ENCODE measurements at places on chromosomes 6 and 20.

GRCh38 chr6:143807103-143807772, 35.9 kb upstream of the LTV1 start:
- no peak for DNase-seq

DNA sequence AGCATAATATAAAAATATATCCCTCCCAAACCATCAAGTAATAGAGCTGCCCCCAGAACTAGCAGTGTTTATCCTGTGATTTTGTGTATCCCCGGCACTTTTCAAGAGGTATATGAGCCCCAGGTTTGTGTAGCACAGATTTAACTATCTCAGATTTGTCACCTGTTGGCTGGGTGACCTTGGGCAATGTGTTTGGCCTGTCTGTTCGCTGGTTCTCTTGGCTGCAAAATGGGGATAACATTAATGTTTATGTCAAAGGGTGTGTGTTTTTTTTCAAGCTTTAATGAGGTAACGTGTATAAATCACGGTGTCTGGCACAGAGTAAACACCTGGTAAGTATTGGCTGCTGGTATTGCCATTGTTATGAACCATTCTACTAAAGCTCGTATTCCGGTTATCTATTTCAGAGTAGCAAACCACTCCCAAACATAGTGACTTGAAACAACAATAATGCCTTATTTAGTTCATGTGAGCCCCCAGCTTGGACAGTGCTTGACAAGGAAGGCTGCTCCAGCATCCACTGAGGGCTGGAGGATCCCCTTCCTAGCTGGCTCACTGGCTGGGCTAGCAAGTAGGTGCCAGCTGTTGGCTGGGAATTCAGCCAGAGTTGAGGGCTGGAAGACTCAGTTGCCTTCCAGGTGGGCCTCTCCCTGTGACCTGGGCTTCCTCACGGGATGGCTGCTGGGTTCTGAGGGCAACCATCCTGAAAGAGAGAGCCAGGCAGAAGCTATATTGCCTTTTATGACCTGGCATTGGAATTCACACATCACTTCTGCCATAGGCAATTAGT, 36.2 kb downstream of the PDRG1 start:
- no peak for DNase-seq

DNA sequence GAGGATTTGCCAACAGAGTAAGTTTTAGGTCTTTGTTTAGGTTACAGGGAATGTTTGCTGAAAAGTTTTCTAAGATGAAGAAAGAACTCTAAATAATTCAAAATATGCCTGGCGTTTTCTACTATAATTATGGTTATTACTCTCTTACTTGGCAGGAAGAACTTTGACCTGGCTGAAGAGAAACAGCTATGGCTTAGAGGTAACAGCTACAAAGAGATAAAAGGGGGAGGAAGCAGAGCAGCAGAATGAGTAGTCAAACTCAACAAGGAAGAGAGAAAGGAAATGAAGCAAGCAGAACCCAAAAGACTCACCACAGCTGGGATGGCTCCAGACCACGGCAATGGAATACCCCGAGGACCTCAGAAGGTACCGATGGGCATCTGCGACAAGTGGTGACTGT, 95.6 kb downstream of the KIF16B start:
- no peak for DNase-seq

GRCh38 chr20:17580895-17581294, 11.0 kb downstream of the DSTN start:
- no peak for DNase-seq
